Activated CD4-positive, alpha-beta memory T cell treated with anti-CD3 and anti-CD28 coated beads, Interleukin-2, amount 10 ng/mL, durations not matched to agents 7 days and 5 days (primary cell): ENCODE measurements at places on chromosomes 4 and X. TPM values are rescaled to one million over a fixed set of nuclear protein-coding genes. Genes with fewer than 3 reads are reported as not detected.

DNA sequence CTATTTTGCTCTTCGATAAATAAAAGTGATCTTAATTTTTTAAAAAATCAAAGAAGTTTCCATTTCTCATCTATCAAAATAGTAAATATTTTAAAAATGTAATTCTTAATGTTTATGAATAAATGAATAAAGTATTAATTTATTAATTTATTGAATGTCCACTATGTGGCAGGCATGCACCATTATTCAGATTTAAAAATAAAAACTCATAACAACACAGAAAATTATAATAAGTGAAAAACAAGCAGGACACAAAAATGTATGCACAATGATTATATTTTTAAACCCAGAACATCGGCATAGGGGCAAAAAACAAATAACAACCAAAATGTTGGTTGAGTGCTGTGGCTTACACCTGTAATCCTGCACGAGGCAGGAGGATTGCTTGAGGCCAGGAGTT is 5.3 kb upstream of the PYURF start:
- DNase-seq, result no peak

The CAMK2D gene
- 43.0 TPM for total RNA-seq

DNA sequence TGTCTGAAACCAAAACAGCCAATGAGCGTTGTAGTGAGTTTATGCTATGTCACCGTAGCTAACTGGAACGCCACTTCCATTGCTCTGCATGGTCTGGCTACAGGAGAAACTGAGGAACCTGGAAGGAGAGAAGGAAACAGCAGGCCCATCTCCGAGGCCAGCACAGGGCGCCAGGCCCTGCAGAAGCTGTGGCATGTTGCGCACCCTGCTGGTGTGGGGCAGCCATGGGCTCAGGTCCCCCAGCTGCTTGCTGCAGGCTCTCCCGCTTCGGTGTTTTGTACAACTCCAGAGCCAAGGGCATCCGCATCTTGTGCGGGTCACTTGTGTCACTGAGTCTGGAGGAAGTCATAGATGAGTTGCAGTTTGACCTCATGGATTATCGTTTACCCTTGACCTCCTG is 89.2 kb downstream of the AFAP1 start:
- no peak for DNase-seq

The LANCL3 gene
- total RNA-seq, result 0.18 TPM

DNA sequence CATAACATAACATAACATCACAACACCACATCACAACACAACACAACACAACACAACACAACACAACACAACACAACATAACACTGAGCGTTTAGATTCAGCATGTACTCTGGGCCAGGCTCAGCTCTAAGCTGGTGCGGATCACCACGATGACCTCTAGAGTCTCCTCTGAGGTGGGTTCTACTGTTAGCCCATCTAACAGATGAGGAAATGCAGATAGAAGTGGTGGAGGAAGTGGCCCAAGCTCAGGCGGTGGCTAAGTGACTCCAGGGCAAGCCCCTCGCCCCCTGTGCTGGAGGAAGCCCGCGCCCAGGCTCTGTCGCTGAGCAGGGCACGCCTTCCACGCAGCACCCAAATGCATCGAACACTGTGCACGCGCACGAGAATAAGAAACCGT is 45.3 kb upstream of the CDKN2AIP start:
- no peak for DNase-seq

DNA sequence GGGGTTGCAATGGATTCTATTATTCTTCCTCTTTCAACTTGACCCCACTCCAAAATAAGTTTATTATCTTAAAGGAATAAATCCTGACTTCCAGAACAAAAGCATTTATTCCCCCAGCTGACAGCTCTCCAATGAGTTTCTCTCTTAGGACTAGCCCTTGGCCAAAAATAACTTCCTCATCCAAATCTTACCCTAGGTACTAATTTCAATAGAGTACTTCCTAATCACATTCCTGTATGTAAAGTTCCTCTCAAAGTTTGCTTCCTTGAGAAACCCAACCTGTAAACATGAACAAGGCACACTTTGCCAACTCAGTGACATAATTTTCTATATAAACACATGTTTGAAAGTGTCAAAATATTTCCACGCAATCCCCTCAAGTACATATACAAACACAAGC is 671.2 kb upstream of the GALNTL6 start:
- DNase-seq, result no peak

DNA sequence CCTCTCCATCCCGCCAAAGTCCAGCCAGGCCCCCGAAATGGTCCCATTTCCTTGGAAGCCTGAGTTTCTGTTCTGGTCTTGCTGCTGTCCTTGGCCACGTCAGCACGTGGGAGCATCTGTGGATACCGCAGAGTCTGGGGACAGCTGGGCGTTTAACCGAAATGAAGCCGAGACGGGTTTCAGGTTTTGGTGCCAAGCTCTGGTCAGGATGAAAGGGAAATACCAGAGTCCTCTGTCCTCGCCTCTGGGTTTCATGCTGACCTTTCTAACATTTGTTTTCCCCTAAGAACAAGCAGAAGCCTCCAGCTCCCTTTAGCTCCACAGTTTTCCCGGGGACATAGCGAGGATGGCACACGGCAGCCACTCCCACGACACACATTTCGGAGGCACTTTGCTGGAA is 19.7 kb downstream of the SHOX start:
- no peak for DNase-seq

The TXK gene
- 18.5 TPM for total RNA-seq

The MXRA5 gene
- total RNA-seq, result not detected
